ENCODE measurements at places on chromosomes 11 and 22. TPM values are rescaled to one million over a fixed set of nuclear protein-coding genes. Genes with fewer than 3 reads are reported as not detected.

Gene OR52H1
- not detected for total RNA-seq

Gene ARHGAP8
- total RNA-seq, result not detected

Gene OR6T1
- not detected for total RNA-seq

Gene FOLR2
- 9.4 TPM for total RNA-seq

Gene FZD4
- total RNA-seq, result 1.8 TPM

GRCh38 chr11:1012740-1013630 is 23.5 kb downstream of the MUC6 start:
- no peak for DNase-seq

DNA sequence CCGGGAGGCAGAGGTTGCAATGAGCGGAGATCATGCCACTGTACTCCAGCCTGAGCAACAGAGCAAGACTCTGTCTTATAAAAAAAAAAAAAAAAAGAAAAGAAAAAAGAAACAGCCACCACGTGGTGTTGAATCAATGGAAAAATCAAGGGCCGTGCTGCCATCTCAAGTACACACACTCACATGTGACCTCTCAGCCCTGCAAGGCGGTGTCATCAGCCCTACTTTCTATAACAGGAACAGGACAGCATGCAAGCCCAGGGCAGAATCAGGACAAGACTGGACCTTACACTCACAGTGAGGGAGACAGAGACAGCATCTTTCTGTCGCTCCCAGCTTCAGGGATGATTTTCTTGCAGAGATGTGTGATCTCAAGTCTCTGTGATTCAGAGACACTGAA is 179.6 kb downstream of the MPPED1 start:
- no peak for DNase-seq

DNA sequence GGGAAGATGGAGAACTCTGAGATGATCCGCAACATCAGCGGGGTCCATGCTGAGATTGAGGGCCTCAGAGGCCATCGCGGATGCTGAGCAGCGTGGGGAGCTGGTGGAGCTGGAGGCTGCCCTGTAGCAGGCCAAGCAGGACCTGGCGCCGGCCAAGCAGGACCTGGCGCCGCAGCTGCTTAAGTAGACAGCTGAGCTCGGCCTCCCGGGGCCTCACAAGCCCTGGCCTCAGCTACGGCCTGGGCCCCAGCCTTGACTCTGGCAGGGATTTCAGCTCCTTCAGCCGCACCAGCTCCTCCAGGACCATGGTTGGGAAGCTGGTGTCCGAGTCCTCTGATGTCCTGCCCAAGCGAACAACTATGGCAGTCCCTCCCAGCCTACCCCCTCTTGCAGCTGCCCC is 7.3 kb upstream of the RNASEH2C start:
- no peak for DNase-seq

DNA sequence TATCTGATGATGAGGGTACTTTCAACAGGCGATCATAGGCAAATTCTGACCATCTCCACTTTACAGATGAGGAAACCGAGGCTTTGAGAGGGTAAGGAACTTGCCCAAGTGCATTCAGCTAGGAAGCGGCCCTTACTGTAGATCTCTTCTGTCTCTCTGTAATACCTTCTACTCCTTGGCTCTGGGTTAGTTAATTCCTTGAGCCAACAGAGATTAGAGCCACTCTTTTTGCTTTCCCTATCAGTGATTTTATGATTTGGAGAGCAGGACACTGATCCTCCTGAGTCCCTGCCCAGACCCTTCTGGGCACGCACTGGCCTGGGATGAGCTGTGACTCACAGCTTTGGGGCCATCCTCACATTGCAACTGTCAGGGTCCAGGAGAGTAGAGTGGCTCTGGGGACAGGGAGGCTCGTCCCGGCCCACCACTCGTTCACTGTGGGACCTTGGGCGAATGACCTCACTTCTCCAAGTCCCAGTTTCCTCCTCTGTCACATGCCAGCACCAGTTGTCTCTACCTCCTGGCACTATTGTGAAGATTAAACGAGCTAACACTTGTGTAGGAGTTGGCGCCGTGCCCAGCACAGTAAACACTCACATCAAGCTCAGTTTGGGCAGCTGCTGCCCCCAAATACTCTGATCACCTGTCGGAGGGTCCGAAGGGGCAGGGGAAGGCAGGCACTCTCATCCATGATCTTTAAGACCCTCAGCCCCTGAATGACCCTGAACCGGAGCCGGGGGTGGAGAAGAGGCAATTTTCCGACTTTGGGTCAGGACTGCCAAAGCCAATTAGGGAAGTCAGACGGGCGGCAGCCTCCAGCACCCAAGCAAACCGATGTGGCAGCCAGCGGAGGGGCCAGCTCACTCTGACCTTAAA is 235.0 kb downstream of the MIAT start:
- peak; percentile 22 for DNase-seq

GRCh38 chr11:124079631-124080326 is 35.5 kb upstream of the VWA5A start:
- no peak for DNase-seq

DNA sequence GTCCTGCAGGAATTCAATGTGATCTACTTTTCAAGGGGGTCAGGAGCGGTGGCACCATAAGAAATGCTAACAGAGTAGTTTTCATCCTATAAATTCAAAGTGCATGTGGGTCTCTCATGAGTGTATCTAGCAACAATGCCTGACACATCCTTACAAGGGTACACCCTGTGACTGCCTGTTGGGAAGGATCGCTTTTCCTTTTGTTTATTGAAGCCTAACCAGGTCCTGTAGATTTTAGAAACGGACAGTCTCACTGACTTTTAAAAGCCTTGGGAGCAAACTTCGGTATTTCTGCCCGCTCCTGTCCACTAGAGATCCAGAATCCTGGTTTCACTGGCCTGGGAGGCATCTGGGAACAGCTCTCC is 102.4 kb downstream of the MICAL2 start:
- DNase-seq, result no peak
